ENCODE measurements at places on chromosomes 4 and X.
A peak's percentile ranks its signal among the peaks of the same experiment; 100 is the strongest.

GRCh38 chr4:118012142-118012541, 22.1 kb upstream of the NDST3 start:
- no peak for DNase-seq

DNA sequence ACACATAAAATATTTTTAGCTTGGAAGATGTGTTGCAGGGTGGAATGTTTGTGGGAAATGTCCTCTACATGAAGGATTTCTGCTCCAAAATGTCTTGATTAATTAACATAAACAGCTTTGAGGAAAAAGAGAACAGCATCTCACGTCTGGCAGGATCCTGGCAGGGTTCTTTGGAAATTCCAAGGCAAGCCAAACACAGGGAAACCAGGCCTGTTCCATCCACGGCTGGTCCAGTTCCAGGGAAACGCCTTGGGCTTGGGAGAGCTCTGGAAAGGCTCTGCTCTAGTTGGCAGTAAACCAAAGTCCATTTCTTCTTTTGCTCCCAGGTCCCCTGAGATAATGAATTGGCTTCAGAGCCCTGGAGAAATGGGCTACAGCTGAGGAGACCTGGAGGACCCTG, 42.4 kb upstream of the GAB1 start:
- no peak for DNase-seq

DNA sequence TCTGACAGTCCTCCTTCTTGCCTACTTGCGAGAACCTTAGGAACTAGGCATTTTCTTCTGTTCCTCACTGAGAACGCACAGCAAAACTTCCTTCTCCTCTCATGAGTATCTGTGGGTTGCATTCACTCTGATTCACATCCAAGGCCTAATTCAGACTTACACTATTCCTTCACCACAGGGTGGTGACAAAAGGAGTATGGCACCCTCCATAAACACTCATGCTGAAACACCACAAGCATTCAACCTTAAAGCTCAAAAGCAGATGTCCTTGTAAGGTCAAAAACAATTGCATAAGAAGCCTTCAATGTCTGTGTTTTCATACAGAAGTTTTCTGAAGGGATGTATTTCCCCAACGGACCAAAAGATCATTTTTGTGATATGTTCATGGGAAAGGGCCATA, 147.3 kb downstream of the CORIN start:
- DNase-seq = no peak

DNA sequence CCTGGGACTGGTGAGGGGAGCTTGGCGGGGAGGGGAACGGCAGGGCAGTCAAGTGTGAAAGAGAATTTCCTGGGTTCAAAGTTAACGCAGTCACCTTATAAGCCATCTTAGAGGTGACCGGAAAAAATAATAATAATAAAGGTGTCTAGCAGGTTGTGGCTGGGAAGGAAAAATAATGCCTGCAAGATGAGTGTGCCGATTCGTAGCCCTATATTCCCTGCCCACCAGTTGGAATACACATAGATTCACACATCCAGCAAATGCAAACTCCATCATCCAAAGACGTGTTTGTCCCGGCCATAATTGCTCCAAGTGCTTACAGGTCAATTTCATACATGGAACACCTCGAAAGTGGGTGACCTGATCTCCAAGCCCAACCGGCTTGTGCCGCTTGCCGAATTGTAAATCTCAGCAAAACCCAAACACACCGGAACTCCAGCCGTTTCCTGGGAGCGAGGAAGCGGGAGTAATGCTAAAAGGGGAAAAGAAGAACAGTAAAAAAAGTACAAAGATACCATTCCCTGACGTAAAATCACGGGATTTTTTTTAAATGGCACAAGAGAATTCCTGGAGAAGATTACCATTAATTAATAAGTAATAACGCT, 1.3 kb upstream of the FAT1 start:
- DNase-seq = no peak

DNA sequence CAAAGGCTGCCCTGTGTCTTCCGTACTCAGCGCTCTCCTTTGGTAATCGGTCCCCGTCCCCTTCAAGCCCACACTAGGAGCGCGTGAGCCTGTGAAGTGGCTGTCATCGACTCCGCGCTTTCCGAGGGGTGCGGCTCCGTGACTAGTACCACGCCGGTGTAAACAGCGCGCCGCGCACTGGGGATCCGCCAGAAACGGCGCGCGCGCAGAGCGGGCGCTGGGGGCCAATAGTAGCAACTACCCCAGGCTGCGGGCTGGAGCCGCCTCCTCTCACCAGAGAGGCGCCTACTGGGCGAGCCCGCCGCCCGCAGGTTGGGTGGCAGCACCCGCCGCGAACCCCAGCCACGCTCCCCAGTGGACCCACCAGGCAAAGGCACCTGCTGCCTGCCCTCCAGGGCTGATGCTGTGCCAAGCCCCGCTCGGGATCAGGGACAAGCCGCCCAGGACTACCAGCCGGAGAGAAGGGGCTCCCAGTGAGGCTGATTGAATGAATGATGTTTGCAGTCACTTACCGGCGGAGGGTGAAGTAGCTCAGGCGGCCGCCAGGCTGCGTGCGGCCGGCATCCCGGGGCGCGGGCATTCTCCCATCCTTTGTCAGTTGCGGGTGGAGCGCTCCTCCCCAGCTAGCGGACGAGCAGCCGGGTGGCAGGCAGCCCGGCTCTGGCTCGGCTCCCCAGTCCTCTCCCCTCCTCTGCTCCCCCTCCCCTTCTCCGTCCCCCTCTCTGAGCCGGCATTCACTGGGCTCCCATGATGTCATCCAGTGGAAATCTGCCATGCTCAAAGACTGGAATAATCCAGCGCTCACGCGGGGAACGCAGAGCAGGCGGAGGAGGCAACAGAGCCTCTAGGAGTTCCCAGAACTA, 370.3 kb upstream of the SMIM31 start:
- DNase-seq = no peak

DNA sequence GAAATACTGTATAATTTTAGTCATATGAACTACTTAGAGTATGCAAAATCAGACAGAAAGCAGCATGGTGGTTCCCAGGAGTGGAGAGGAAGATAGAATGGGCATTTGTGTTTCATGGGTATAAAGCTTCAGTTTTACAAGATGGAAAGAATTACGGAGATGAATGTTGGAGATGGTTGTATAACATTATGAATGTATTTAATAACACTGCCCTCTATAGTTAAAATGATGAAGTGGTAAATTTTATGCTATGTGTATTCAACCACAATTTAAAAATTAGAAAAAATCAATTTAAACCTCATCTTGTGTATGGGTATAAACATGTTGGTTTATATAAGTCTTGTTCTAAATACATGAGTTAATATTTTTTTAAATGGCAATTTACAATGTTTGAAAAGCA, 521.1 kb downstream of the FSTL5 start:
- no peak for DNase-seq

DNA sequence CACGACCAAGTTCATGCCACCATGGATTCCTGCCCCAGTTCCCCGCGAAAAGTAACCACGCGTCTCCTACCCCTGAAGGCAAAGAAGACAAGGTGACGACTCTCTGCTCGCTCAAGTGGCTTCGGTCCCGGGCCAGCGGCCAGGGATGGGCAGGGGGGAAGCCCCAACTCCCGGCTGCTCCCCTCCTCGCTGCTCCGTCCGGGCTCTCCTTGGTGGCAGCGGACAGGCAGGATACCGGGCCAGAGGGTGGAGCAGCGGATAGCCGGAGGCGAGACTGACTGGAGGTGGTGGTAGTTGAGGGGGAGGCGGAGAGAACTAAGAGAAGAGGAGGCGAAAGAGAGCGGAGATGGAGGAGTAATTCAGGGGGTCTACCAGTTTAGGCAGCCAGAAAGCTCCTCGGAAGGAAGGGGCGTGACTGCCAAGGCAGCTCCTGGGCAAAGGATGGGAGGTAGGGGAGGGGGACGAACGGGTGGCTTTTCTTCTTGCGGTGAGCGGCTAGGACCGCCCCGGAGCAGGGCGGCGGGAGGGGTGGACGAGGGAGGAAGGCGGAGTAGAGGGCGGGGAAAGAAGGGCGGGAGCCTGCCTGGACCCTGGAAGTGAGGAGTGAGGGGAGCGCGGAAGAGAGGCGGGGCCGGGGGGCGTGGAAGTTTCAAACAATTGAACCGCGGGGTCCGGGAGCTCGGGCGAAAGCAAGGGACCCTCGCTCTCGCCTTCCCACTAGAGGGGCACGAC, at the start of gene AMOT:
Gene AMOT (minus strand): TSS at position 450 of the 732 bp plus-strand sequence. CDS start 17,705 bp downstream, outside the sequence.
- peak; percentile 27 for DNase-seq

- DNase-seq = no peak
Observed at GRCh38 chr4:48831532-48832030, 693 bp downstream of the OCIAD1 start.

- DNase-seq = no peak
Observed at GRCh38 chrX:77749695-77750094, 36.3 kb downstream of the ATRX start.

DNA sequence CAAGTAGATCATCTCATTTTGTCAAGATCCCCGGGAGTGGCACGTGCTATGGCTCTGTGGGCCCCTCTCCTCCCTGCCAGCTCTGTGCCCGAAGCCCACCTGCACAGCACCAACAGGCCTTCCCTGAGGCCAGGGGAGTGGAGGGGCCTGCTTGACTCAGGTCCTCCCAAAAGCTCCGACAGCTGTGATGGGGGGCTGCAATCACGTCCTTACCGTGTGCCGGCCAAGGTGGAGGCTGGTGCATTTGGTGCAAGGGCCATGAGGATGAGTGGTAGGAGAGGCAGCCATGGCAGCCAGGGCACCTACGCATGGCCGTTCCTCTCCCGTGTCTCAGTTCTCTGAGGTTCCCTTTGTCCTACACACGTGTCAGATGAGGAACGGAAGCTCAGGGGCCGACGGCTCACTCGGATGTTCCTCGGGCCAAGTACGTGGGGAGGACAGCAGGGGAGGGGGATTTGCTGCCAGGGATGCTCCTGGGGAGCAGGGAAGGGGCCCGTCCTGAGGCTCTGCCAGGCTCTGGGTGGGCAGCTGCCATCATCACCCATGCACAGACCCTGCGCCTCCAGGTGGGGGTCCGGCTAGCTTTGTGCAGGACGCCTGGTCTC, 95.8 kb downstream of the HMX1 start:
- no peak for DNase-seq

DNA sequence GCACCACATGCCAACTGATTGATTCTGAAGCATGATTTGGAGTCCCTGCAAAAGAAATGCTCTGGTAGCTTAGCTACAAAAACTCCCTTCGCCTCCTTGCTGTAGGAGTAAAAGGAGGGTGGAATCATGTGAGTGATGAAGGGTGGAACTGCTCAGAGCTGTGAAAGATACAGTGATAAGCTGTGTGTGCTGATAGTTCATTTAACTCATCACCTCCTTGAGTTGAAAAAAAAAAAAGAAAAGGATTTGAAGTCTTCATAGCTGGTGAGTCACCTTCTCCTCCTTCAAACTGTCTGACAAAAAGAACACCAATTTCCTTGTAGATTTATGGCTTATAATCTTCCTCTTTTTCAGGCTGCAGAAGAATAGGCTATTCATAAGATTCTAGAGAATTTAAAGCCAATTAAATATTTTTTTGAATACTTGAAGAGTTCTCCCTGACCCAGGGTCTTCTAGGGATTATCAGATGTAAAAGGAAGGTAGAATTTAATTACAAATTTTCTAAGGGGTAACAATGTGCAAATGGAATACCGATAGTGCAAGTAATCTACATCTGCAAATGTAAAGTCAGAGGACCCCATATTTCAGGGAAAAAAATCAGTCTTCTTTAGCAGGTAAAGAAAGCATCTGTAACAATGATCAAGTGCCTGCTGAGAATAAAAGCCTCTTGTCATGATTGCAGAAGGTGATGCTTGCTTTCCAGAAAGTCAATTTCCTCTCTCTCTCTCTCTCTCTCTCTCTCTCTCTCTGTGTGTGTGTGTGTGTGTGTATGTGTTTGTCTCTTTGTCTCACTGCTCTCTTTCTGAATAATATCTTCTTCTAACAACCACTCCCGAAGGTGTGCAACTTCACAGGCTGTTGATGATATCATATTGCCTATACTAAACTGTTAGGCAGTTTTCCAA, 208.8 kb upstream of the VEGFC start:
- DNase-seq = no peak

DNA sequence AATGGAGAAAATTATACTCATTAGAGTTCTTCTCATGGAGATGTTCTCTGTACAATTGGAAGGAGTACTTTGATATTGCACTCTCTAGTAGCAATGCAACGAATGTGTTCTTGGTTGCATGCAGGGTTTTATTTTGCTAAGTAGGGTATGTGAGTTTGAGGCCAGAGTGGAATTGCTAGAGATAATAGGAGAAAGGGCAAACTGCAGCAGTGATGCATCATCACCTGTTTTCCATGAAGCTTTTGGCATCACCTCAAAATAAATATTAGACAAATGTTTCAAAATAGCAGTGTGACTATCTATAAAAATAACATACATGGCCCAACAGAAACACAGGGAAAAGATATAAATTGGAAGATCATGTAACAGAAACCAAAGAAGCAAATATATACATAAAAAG, 93.3 kb downstream of the TIGD2 start:
- DNase-seq = no peak

DNA sequence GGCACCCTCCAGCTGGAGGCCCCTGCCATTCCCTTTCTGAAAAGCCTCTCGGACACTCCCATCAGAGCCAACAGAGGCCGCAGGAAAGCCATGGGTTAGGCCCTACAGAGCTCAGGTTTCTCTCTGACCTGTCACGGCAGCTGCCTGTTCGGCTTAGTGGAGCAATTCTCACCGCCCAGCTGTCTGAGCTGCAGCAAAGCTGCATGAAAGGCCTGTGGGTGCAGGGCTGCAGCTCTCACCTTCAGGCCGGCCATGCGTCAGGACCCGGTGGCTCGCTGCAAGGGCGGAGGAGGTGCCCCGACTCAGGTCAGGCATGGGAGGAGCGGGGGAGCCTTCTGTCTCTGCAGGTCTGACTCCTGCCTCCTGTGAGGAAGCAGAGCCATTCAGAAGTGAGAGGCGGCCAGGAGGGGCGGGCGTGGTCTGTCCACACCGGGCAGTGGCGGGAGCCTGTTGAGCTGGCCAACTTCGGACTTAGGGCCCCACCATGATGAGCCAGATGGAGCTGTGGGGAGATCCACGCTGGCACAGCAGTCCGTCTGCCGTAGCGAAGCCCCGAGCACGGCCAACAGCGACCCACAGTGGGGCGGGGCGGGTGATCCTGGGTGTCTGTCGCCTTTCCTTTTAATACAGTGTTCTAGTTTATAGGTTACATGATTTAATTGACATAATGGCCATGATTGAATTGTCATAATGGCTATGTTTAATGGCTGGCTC, 23.4 kb downstream of the PDE6B start:
- DNase-seq = no peak

- DNase-seq = no peak
Observed at GRCh38 chr4:17164666-17165065, 266.2 kb upstream of the LDB2 start.

DNA sequence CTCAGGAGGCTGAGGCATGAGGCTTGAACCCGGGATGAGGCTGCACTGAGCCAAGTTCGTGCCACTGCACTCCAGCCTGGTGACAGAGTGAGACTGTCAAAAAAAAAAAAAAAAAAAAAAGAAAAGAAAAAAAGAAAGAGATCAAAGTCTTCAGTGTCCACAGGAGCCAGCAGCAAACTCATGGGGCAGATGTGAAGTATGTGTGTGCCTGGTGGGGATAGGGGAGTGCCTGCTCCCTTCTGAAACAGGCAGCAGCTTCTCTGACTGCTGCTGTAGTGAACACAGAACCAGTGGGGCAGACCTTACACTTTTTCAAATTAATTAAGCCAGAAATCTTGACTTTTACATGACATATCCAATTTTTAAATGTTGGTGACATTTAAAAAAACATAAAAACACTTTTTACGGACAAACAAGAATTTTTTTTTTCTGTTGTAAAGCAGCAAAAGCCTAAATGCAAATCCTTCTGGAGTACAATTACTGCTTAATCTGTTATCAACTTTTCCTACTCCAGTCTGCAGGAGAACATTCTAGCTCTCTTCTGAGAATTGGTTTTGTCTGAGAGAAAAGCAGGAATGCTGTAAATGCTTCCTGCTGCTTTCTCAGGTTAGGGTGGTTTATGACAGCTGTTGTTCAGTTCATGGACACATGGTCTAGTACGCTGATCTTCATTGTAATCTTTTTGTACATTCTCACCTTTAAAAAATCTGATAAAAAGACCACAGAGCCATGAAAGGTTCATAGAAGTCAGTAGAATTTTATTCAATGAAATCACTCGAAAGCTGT, 311.1 kb downstream of the CAMK2D start:
- DNase-seq = no peak

Measured in activated naive CD4-positive, alpha-beta T cell (primary cell).